ENCODE measurements at places on chromosomes 11 and 22.

- DNase-seq = peak; percentile 86
These were observed 3.5 kb upstream of the KRTAP5-6 start for GRCh38 chr11:1693327-1694063.

GRCh38 chr11:69377953-69378302 lies 84.0 kb downstream of the MYEOV start:
- DNase-seq = no peak

- DNase-seq = no peak
These were observed 143.3 kb upstream of the MTNR1B start for GRCh38 chr11:92826136-92826535.

DNA sequence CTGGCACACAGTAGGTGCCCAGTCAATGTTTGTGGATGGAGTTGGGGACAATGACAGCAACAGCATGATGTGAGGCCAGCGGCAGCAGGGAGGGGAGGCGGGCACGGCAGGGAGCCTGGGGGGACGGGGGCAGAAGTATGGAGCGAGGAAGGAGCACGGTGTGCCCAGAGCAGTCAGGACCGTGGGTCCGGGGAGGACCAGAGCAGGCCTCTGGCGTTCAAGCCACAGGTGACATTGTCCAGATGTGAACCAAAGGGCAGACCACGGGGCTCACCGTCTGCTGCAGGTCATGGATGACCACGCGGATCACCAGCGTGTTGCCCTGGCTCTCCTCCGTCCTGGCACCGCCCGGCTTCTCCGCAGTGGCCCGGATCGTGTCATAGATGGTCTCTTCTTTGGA lies 105.5 kb downstream of the SHANK2 start:
- no peak for DNase-seq

- no peak for DNase-seq
These were observed 18.4 kb downstream of the STIM1 start for GRCh38 chr11:3873712-3874349.

DNA sequence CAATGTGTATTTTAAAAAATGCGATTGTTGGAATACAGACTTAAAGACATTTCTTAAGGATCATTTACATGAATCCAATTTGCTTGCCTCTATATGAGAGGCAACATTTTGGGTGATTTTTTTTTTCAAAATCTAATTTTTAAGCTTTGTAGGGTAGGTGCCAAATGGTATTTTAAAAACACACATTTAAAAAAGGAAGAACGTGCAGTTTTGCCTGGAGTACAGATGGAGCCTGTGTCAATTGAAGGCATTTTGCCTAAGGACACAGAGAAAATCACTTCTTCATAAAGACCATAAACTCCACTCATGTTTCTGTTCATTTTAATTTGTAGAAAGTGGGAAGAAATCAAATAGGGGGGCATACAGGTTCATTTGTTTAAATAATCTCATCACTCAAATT lies 91.3 kb downstream of the BDNF start:
- DNase-seq = no peak

GRCh38 chr11:6695377-6695776 lies 12.2 kb upstream of the MRPL17 start:
- DNase-seq = no peak

DNA sequence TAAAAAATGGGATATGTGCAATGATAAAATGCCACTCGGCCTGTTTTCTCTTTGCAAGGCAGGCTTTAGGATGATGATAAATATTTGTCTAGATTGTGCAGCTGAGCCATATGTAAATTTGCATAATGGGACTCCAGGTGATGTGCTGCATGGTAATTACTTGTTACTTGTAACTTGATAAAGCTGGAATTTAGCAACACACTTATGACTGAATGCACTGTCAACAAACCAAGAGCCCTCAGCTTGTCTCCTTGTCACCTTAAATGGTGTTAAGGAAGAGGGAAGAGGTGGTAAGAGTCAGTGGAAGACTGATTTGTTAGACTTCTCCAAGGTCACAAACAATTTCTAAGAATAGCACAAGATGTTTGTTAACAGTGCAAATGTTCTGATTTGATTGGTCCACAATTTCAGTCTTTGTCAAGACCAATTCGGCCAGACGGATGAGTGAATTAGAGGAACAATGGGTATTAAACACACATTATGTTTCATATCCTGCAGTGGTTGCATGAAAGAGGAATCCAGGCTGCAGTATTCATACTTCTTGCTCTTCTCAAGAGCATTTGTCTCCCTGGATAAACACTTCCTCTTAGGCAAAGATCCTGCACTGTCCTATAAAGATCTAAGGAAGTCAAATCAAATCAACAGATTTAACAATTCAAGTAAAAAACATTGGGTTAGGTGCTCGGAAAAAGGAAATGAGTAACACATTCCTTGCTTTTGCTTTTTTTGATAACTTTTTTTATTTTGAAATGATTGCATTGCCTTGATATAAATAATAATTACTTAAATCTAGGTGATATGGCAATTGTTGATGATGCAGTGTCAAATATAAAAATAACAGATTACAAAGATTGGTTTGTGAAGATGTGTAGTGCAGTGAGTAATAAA lies 448.3 kb upstream of the DDI1 start:
- no peak for DNase-seq

- DNase-seq = no peak
These were observed 299.6 kb downstream of the OPCML start for GRCh38 chr11:133232665-133233064.

GRCh38 chr22:45817745-45818423 lies 146.2 kb downstream of the ATXN10 start:
- no peak for DNase-seq

DNA sequence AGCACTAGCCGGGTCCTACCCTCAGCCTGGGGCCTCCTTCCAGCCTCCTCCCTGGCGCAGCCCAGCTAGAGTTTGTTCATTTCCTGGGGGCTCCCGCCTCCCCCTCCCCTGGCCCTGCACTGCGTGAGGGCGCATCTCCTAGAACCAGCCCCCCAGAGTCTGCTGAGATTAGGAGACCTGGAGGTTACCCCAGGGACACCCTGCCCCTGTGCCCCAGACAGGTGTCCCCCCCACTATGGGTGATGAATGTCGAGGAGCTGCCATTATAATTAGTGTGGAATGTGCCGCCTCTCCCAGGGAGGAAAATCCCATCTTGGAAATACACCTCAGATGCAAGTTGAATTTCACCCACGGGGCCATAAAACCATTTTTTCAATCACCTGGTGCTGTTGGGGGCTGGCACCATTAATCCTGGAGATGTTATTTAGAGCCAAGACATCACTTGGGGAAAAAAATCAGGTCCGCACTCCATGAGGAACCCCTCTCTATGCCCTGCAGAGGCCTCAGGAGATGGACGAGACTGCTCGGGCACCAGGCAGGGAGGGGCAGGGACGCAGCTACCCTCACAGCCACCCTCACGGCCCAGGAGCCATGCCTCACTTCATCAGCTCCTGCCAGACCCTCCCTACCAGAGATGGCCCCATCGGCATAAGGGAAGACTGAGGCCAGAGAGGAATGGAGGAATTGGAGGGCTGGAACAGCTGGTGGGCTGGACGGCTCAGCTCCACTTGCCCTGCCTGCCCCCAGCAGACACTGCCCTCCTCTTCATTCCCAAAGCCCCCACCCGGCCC lies 197.5 kb downstream of the IGLL1 start:
- DNase-seq = no peak

DNA sequence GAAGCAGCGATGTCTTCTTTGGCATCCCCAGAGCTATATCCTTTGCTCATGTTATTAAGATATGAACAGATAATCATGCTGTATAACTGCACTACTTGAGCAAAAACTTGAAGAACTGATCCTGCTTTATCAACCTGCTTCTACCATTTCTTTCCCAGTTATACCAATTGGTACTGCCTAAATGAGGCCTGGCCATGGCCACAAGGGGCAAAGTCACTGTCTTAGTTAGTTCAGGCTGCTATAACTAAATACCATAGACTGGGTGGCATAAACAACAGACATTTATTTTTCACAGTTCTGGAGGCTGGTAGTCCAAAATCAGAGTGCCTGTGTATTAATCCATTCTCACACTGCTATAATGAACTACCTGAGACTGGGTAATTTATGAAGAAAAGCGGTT lies 37.5 kb downstream of the DEUP1 start:
- no peak for DNase-seq

- DNase-seq = no peak
These were observed 125.6 kb downstream of the BCR start for GRCh38 chr22:23305922-23306374.

DNA sequence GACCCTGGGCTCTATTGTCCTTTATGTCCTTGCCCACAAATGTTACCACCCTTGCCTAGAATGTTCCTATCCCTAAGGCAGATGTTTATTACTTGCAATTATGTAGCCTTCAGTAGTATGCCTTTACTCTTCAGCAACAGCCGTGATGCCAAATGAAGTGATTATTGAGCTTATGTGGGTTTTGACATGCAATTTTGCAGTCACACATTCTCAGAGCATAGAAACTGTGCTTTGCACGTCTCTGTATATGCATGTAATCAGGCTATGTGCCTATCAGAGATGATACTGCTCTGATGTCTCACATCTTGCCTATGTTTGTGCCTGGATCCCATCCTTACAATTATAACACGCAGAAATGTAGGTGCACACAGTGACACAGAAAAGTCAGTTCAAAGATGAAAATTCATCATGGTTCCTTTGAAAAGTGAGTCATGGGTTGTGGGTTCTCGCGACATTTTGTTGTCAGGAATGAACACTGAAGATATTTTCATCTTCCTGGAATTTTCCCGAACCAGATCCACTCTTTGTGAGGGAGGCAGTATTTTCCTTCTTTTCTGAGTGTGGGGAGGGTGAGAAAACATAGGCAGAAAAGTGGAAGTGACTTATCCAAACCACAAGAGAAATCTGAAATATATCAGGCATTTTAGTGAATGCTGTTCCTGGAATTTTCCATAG lies 81.1 kb downstream of the BMAL1 start:
- DNase-seq = no peak

DNA sequence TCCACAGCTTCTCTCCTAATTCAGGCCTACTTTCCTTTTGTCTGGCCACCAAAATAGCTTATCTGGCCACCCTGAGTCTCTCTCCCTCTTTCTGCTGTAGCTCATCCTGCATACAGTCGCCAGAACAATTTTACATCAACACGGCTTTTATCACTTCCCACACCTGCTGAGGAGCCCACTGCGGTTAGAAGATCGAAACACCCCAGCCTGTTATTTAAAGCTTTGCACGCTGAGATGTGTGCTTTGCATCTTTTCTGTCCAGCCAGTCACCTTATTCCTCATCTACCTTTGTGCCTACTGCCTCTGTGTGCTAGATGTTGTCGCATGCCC lies 96.0 kb downstream of the COMMD9 start:
- peak; percentile 46 for DNase-seq

DNA sequence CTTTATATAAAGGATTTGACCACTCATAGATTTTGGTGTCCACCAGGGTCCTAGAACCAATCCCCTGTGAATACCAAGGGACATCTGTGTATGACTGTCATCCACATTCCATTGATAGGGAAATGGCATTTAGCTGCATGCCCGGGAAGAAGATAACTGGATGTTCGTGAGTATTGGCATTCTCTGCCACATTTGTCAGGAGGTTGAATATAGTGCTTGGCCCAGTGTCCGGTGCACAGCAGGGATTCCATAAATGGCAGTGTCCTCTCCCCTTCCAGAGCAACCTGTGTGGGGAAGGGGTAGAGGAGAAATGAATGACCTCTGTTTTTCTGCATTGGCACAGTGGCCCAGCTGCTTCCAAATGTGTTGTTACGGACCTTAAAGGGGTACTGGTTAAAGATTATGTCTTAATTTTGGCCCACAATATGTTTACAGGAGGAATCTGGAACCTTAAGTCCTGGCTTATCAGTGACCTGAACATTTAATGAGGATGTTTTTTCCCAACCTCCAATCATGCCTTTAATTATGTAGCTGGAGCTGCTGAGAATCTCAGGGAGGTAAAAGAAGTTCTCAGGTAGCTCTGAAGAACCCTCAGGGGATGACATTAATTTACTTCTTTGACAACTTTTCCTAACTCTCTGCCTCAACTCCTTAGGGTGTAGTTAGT lies 33.6 kb upstream of the OR4B1 start:
- no peak for DNase-seq

GRCh38 chr11:126312961-126313360 lies 9.1 kb downstream of the DCPS start:
- DNase-seq = no peak

- DNase-seq = no peak
These were observed 24.6 kb downstream of the MMP27 start for GRCh38 chr11:102680945-102681344.

DNA sequence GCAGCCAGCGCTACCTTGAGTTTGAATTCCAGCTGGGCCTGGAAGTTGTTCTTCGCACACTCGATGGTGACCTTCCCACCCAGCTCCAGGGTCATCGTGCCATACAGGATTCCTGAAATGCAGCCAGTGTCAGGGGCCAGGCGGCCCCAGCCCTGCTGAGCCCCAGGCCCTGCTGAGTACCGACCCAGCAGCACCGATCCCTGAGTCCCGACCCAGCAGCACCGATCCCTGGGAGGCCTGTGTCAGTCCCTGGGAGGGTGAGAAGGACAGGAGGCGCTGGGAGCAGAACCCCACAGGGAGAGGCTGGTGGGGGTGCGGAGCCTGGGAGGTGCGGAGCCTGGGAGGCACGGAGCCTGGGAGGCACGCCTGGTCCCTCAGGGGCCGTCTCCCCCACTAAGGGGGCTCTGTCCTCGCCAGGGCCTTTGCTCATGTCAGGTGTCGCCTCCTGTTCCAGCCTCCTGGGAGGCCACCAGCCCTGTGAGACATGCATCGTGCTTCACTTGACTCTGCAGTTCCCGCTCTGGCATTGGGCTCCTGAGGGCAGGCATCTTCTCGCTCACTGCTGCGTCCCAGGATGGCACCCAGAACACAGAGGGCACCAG lies 37.1 kb upstream of the CARS1 start:
- DNase-seq = no peak

DNA sequence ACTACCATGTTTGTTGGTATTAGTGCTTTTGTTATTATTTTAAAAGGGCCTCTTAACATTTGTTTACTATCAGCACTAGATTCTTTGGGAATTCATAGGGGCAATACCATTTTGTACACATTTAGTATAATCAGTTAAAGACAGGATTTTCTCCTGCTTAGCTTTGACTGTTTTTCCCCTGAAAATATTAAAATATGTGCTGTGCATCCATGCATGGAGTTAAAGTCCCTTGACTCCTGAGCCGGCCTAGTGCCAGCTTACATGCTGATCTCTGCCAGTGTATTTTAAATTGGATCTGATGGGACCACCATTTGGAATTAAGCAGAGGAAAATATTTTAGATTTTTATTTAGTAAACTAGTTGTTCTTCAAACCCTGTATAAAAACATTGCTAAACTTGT lies 161.4 kb downstream of the METTL15 start:
- DNase-seq = no peak

GRCh38 chr11:127110542-127110941 lies 110.0 kb upstream of the KIRREL3 start:
- no peak for DNase-seq

Data from OCI-M1 (cell line).